NCI-H2081 treated with DMSO at 0.1 percent for 48 hours (cell line): ENCODE measurements at places on chromosomes 5 and 9.

- no peak for DNase-seq
These were observed 671.3 kb upstream of the KLF4 start for GRCh38 chr9:108160706-108161355.

DNA sequence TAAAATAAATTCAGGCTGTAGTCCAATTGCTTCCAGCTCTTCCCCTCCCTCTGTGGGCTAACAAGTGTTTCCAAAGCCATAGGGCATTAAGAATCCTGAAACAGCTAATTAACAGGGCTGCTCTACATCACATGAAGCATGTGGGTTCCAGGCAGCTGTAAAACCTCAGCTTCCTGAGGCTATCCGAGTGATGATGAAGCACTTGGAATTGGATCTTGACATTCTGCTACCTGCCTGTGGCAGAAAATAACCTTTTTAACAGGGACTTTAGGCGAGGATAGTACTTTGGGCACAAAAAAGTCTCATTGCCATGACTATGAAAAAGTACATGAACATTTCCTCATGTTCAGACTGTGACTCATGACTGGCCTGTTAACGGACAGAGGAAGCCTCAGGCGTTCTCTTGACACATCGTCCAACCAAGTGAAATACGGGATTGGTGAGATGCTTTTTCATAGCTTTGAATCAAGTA lies 107.2 kb downstream of the PDE4D start:
- DNase-seq, result no peak

DNA sequence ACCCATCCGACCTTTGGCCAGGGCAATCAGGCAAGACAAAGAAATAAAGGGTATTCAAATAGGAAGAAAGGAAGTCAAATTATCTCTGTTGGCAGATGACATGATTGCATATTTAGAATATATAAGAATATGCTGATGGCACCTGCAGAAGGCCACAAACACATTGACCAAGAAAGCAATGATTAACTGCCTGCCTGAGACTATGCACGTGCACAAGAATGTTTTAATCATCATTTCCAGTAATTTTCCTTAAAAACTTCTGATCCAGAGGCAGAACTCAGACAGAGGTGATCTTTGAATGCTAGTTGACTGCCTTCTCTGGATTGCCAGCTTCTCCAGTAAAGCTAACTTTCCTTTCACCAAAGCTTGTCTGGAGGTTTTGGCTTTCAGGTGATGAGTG lies 260.2 kb downstream of the DTWD2 start:
- DNase-seq, result no peak

DNA sequence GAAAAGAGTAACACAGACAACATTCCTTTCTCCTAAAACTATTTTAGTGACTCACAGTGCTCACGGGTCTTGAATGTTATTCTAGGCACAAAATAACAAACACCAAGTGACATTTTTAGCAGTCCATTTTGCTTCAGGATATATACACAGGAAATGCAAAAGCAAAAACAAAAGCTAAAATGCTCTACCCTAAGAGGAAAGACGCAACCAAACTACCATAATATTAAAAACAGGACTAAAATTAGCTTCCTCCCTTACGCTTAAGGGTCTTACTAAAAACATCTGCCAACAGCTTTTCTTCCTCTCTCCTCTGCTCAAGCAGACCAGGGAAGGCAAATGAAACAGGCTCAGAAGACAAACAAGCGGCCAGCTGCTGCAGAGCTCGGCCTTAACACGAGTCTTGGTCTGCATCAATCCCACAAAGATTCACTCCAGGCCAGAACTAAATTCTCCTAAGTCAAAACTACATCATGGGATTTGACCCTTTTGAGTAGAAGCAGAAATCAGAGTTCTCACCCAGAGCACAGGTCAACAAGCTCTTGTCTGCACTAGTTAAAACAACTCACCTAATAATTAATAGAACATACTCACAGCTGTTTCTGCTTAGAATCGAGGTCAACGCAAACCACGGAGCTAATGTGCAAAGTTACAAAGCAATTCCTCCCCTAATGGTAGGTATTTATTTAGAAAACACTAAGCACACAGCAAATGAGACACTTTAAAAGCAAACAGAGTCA lies 62.3 kb downstream of the RAPGEF1 start:
- no peak for DNase-seq

DNA sequence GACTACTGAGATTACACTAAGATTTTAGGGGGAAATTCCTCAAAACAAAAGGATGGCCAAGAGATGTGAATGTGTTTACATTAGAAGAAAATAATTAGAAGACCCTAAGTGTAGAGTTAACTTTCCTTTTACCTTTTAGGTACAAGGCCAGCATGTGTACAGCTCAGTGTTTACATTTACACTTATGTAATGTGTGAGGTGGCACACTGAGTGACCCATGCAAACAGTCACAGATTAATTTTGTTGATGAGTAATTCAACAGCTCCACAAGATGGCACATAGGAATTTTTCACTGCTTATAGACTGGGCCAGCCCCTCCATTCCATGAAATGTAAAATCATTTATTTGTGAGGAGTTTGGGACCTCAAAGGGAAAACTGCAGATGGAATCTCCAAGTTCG lies 90.1 kb upstream of the SLC12A2 start:
- DNase-seq, result no peak

DNA sequence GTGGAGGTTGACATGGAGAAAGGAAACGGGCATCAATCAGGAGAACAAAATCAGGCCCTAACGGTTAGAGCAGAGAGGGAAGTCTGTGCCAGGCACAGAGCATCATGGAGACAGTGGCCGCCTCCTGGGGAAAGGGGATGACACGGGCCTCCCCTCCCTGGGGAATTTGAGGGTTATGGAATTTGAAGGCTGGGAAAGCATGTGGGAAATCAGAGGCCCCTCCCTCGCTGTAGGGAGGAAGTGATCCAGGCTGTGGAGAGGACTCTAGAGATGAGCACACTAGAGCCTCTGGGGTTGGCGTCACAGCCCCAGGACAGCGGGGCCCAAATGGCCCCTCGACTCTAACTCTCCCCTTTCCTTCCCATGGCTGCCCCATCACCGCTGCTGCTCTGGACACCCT lies 36.7 kb downstream of the PROP1 start:
- DNase-seq, result no peak

DNA sequence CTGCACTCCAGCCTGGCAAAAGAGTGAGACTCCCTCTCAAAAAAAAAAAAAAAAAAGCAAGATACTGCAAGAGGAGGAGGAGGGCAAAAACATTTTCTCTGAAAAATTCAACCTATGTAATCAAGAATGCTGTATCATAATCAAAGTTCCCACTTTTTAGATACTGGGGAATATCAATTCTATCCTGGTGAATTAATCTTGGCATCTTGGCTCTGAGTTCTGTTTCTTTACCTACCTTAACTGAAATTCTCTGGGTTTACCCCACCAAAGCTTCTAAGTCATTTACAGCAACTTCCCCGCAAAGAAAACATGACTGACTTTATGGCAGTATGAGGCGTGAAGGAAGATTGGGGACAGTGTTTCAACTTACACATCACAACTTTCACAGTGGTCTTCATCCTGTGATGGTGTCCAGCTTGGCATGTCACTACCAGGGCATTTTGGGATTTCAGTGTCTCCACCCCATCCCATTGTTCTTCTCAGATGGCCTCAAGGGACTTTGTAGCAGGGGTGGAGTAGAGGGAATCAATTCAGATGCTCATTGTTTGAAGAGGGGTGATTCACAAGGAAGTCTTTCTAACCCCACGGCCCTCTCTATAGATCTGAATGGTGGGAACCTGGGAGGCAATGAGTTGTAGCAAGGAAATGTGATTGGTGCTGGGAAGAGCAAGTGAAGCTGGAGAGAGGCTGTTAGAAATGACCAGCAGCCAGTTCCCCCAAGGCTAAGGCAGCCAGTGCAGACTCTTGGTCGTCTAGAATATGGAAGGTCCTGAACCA lies 130.5 kb downstream of the SCAMP1 start:
- DNase-seq, result no peak

- no peak for DNase-seq
These were observed 43.1 kb downstream of the NDFIP1 start for GRCh38 chr5:142151436-142152383.

DNA sequence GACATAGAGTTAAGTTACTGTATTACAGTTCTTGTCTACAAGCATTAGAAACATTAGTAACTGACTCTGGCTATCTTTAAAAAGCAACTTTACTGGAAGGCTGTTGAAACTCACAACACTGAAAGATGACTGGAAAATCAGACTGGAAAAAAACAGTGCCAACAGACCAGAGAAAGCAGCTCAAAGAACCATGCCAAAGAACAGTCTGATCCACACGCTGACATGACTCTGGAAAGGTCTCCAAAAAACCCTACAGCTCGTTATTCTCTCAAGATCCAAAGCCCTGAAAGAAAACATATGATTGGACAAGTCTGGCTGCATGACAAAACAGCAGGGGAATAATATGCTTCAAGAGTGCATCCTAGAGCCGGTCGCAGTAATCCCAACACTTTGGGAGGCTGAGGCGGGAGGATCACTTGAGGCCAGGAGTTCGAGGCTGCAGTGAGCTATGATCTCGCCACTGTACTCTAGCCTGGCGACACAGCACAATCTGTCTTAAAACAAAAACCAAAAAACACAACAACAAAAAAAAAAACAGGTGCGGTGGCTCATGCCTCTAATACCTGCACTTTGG lies 5.6 kb downstream of the GOLPH3 start:
- DNase-seq, result no peak

GRCh38 chr9:114725930-114726329 lies 43.9 kb upstream of the TEX48 start:
- no peak for DNase-seq
